Activated T-cell treated with anti-CD3 and anti-CD28 coated beads, Interleukin-2, amount 50 U/mL, for 72 hours (primary cell): ENCODE measurements at places on chromosomes 2 and 18. TPM values are rescaled to one million over a fixed set of nuclear protein-coding genes. Genes with fewer than 3 reads are reported as not detected.

EML4 gene
- total RNA-seq: 82.2 TPM

BZW1 gene
- 457 TPM for total RNA-seq

REG1A gene
- total RNA-seq: not detected

INO80C gene
- total RNA-seq: 22.7 TPM

SCN7A gene
- total RNA-seq: not detected

FABP1 gene
- total RNA-seq: not detected

MAPK4 gene
- total RNA-seq: not detected

NDC80 gene
- 82.0 TPM for total RNA-seq

SRD5A2 gene
- total RNA-seq: not detected

IGFBP5 gene
- not detected for total RNA-seq

CCDC102B gene
- total RNA-seq: 3.3 TPM

TMEM127 gene
- total RNA-seq: 23.2 TPM

ZC3H15 gene
- 76.0 TPM for total RNA-seq

LOXHD1 gene
- 0.07 TPM for total RNA-seq

CCDC141 gene
- total RNA-seq: 9.4 TPM

REG3G gene
- total RNA-seq: not detected

CD8B2 gene
- 0.62 TPM for total RNA-seq

LYG1 gene
- 0.83 TPM for total RNA-seq

RBKS gene
- 11.5 TPM for total RNA-seq

RASGRP3 gene
- total RNA-seq: 3.1 TPM

IL36RN gene
- not detected for total RNA-seq

CRYBA2 gene
- not detected for total RNA-seq

RBM45 gene
- 10.8 TPM for total RNA-seq

DSG1 gene
- total RNA-seq: not detected

IL36A gene
- total RNA-seq: not detected

BMP10 gene
- not detected for total RNA-seq

ZBTB7C gene
- total RNA-seq: 0.05 TPM

C2orf81 gene
- total RNA-seq: 3.7 TPM

FARP2 gene
- 30.8 TPM for total RNA-seq

SLC11A1 gene
- total RNA-seq: 0.19 TPM

NAT8 gene
- not detected for total RNA-seq

SF3B6 gene
- 110 TPM for total RNA-seq

IWS1 gene
- 43.6 TPM for total RNA-seq

ANKRD39 gene
- 16.5 TPM for total RNA-seq

HOXD13 gene
- total RNA-seq: not detected

LYG2 gene
- not detected for total RNA-seq

METTL4 gene
- total RNA-seq: 28.3 TPM

NRP2 gene
- total RNA-seq: 2.6 TPM

GAREM2 gene
- total RNA-seq: 1.9 TPM

DNAH7 gene
- not detected for total RNA-seq

INHBB gene
- total RNA-seq: not detected

EIF2B4 gene
- total RNA-seq: 30.0 TPM

PNPT1 gene
- total RNA-seq: 21.6 TPM

SLC4A3 gene
- not detected for total RNA-seq

C2orf66 gene
- 0.38 TPM for total RNA-seq

ACMSD gene
- total RNA-seq: not detected

DSG2 gene
- total RNA-seq: 1.6 TPM
